ENCODE measurements at places on chromosomes 7 and 10.
A peak's percentile ranks its signal among the peaks of the same experiment; 100 is the strongest.

DNA sequence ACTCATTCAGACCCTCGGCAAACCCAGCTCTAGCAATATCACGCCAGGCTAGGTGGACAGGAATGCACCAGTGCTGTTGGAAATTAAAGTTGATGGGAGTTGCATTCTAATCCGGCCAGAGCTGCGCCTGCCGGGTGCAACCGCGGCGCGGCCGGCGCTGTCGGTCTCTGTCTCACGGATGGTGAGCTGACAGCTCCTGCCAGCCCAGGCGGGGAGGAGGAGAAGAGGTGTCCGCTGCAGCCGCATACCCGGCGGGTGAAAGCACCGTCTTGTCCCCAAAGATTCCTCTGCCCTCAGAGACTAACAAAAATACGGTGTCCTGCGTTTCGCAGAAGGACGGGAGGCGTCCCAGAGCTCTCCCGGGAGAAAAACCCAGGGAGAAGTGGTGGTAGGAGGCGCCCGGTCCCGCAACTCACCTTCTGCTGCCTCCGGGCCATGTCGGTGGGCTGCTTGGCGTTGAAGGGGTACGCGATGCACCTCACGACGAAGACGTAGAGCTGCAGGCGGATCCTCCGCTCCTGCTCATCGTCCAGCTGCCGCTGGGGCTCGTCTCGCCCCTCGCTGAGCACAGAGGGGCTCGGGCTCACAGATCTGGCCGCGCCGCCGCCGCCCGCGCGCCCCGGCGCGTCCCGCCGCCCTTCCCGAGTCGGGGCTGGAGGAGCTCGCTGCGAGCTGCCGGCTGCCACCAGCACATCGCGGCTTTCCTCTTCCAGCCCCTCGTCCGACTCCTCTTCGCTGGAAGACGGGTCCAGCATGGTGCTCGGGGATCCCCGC is 490 bp downstream of the CADPS2 start:
- peak; percentile 57 for DNase-seq

- DNase-seq: peak; percentile 67
These were observed 100.6 kb downstream of the FAM204A start for GRCh38 chr10:118241229-118242137.

DNA sequence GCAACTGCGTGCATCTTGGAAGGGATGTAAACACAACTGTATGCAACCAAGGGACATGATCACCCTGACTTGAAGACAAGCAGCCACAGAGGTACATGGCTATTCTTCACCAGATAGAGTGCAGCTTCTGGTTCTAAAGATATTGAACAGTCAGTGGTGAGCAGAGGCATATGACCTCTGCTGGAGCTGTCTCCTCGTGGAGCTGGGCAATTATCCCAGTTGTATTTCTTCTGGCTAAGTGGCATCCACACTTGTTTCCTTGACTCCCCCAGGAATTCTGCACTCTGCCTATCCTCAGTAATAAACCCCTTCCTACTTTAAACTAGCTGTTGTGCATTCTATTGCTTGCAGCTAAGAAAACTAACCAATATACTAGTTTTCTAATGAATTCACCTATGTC is 216.8 kb downstream of the THSD7A start:
- DNase-seq: no peak

GRCh38 chr7:155920068-155920461 is 107.8 kb upstream of the SHH start:
- no peak for DNase-seq

DNA sequence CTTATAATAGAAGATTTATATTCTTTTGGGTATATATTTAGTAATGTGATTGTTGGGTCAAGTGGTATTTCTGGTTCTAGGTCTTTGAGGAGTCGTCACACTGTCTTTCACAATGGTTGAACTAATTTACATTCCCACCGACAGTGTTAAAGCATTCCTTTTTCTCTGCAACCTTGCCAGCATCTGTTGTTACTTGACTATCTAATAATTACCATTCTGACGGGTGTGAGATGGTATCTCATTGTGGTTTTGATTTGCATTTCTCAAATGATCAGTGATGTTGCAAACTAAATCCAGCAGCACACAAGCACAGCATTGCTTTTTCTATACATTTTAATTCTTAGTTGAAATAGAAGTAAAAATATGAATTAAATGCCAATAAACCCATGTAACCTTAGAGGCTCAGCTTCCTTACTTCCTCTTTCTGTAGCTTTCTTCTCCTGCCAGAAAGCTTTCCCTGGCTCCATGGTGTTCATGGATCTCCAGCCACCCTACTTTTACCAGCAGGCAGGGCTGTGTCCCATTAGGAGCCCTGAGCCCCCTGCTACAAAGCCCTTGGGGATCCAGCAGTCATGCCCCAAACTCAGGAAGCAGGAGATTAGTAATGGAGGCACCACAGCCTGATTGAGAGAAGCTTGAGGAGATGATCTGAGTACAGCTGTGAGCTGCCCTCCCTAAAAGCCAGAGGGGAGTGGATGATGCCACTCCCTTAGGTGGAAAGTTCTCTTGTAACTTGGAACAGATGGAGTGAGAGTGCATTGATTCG is 158.6 kb downstream of the TMEM178B start:
- no peak for DNase-seq

GRCh38 chr10:70587045-70587658 is 15.4 kb downstream of the PRF1 start:
- DNase-seq: no peak

GRCh38 chr10:30432622-30433305 is 1.2 kb upstream of the MAP3K8 start:
- DNase-seq: no peak

- DNase-seq: no peak
These were observed 392.6 kb downstream of the POM121L12 start for GRCh38 chr7:53428045-53428444.

GRCh38 chr7:2528481-2529095 is 9.0 kb downstream of the LFNG start:
- no peak for DNase-seq

GRCh38 chr10:52658112-52658511 is 114.5 kb downstream of the MBL2 start:
- no peak for DNase-seq

DNA sequence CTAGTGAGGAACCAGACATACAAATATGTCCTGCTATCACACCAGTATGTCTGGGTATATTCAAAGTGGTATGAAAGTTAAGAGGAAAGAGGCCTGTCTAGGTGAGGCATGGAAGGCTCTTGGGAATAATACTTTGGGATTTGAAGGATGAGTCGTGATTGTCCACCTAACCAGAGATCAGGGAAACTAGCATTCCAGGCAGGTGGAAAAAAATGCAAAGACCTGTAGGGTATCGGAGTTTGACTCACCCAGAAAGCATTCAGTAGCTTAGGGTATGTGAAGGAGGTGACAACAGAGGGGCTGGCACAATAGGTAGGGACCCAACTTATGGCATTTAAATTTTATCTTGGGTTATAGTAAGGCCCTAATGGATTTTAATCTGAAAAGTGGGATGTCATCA is 950 bp upstream of the GCC1 start:
- DNase-seq: no peak
